ENCODE measurements at places on chromosomes 5 and 9. TPM values are rescaled to one million over a fixed set of nuclear protein-coding genes. Genes with fewer than 3 reads are reported as not detected.

DNA sequence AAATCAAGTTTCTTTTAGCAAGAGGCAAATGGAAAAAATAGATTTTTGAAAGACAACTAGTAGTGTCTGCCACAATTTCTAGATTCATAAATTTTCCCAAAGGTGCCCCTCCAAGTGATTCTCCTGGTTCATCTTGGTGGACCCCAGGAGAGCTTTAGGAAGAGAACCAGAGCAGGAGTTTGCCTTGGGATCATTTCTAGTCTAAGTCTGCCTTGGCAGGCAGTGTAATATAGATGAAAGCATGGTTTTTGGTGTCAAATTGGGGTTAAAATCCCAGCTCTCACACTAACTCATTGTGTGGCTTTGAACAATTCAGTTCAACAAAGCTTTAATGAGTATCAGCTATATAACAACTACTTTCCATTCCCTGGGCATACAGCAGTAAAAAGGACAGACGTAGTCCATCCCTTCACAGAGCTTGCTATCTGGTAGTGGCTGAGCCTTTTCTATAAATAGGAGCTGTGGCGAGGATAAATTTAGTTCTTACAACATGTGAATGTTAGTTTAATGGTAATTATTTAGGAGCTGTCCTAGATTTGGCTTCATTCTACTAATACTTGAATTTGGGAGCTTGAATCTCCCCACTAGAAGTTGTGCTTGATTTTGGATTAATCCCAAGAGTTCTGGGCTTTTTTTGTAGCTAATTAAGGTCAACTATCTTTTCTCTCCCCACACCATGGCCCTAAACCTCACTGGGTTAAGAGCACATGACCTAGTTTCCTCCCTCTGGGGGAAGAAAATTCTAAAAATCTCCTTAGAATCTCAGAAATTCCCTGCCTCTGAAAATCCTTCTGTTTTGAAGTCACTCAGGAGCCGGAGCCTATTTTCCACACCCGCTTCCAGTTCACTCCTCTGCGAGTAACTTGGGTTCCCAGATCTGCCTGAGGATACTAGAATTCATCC lies 197.8 kb downstream of the PCSK1 start:
- no peak for DNase-seq

DNA sequence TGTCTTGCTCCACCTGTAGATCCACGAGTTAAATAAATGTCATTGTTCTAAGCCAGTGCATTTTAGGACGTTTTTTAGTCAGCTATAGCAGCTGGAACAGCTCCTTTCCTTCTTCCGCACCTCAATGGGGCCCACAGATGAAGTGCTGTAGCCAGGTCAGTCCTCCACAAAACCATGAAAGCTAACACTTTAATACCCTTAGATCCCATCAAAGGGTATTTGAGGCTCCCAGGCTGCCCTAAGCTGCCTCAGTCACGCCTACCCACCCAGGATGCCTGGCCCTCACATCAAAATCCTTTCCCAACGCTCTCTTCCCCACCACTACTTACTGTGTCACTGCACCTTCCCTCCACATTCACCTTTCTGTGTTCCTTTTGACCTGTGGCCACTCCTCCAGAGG lies 44.1 kb upstream of the ACO1 start:
- no peak for DNase-seq

- DNase-seq, result no peak
Measured at GRCh38 chr9:21668516-21668915, 133.9 kb upstream of the MTAP start.

DNA sequence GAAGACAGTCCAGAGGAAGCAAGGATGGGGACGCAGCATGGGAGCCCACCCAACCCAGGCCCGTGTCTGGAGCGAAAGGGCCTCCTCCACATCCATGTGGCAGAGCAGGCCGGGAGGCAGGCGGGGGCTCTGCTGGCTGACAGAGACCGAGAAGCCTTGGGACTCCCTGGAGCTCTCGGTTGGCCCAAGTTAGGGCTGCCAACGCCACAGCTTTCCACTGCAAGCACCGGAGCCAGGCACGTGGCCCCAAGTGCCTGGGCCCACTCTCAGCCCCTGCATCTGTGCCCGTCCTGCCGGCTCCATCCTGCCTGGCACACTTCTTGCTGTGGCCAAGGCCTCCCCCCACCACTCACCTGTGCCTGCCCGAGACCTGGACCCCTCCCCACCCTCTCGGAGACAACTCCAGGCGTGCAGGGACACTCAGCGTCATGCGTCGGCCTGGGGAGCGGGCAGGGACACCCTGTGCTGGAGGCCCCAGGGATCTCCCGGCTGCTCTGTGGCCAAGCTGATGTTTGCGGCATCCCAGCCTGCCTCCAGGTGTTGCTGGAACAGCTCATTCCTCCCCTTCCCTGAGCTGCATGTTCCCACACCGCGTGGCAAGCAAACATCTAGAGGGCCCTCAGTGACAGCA lies 31.5 kb downstream of the SLC6A3 start:
- no peak for DNase-seq

- DNase-seq, result no peak
Measured at GRCh38 chr5:145680169-145680568, 155.0 kb downstream of the PRELID2 start.

GRCh38 chr5:73155271-73156222 lies 17.4 kb upstream of the TMEM174 start:
- no peak for DNase-seq

GRCh38 chr9:91802391-91802790 lies 147.6 kb downstream of the ROR2 start:
- no peak for DNase-seq

HEXB gene
- 128 TPM for total RNA-seq

OR1L4 gene
- total RNA-seq, result not detected

Measured in omental fat pad (tissue), 4 donors.